ENCODE measurements at places on chromosomes 11 and 22.

GRCh38 chr22:19757140-19757984 lies 3.2 kb upstream of the TBX1 start:
- DNase-seq = no peak

DNA sequence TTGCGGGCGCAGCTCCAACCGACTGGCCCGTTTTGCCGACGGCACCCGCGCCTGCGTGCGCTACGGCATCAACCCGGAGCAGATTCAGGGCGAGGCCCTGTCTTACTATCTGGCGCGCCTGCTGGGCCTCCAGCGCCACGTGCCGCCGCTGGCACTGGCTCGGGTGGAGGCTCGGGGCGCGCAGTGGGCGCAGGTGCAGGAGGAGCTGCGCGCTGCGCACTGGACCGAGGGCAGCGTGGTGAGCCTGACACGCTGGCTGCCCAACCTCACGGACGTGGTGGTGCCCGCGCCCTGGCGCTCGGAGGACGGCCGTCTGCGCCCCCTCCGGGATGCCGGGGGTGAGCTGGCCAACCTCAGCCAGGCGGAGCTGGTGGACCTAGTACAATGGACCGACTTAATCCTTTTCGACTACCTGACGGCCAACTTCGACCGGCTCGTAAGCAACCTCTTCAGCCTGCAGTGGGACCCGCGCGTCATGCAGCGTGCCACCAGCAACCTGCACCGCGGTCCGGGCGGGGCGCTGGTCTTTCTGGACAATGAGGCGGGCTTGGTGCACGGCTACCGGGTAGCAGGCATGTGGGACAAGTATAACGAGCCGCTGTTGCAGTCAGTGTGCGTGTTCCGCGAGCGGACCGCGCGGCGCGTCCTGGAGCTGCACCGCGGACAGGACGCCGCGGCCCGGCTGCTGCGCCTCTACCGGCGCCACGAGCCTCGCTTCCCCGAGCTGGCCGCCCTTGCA lies 1.0 kb downstream of the FJX1 start:
- DNase-seq = peak; percentile 54

DNA sequence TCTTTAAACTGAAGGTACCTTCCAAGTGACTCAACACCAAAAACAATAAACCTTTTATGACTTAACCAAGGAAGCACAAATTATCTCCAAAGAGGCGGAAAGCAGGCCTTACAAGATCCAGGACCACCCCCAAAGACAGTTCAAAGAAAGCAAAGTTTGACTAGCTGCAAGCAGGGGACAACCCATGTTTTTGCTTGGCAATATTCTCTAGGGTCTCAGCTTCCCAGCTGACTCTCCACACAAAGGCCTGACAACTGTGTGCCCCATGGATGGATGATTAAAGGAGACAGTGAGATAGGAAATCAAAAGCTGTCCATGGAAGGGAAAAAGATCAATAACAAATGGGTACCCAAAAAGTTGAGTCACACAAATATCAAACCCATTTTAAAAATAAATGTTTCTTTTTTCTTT lies 232.2 kb downstream of the DDX10 start:
- no peak for DNase-seq

DNA sequence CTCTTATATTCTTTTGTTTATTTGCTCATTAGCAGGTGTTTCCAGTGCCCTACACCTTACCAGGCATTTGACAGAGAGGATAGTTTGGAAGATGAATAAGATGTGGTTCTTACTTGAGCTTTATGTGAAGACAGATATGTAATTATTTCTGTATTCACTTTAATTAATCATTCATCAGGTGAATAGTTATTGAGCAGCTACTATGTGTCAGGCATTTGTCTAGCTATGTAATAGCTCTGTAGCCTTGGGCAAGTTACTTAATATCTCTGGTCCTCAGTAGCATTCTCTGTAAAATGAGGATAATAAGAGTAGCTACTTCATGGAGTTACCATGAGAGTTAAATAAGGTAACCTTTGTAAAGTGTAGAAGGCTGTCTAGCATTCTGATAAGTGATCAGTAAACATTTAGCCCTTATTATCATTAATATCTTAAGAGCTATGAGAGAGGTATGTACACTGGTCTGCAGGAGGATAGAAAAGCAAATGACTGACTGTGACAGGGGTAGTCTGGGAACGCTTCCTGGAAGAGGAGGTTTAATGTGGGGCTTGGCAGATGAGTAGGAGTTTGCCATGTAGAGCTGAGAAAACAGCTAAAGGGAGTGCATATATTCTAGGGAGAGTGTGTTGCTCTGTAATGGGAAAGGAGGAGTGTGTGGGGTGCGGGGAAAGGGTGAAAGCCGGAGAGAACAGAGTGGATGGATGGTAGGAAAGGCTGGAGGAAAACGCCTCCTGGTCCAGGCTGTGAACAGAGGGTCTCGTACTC lies 56.1 kb downstream of the MICAL2 start:
- no peak for DNase-seq

GRCh38 chr22:42134100-42135020 lies 3.8 kb upstream of the CYP2D6 start:
- DNase-seq = no peak

- DNase-seq = no peak
Measured at GRCh38 chr11:69524291-69524882, 42.9 kb downstream of the LINC01488 start.

GRCh38 chr11:73072935-73073481 lies 69.1 kb downstream of the FCHSD2 start:
- no peak for DNase-seq

GRCh38 chr22:23470811-23471389 lies 109.2 kb downstream of the IGLL1 start:
- DNase-seq = no peak

DNA sequence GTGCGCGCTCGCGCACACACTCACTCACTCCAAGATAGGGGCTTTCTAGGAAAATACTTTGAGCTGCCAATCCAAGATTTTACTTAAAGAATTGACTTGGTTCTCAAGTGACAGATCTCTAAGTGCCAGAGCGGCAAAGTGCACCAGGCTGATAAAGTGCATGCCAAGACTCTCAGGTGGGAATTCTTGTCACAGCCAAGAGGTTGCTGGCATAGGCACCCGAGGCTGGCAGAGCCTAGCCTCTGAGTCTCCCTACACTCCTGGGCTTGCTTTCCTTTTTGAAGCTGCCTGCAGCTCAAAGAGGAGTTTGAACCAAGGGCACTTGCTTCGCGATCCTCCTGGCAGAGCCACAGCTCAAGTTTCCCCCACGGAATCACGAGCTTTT lies 2.5 kb upstream of the ADM start:
- DNase-seq = peak; percentile 55

GRCh38 chr11:118929501-118930093 lies 3.9 kb upstream of the BCL9L start:
- DNase-seq = peak; percentile 92

- DNase-seq = peak; percentile 97
Measured at GRCh38 chr11:859394-860131, 16.9 kb downstream of the TSPAN4 start.

DNA sequence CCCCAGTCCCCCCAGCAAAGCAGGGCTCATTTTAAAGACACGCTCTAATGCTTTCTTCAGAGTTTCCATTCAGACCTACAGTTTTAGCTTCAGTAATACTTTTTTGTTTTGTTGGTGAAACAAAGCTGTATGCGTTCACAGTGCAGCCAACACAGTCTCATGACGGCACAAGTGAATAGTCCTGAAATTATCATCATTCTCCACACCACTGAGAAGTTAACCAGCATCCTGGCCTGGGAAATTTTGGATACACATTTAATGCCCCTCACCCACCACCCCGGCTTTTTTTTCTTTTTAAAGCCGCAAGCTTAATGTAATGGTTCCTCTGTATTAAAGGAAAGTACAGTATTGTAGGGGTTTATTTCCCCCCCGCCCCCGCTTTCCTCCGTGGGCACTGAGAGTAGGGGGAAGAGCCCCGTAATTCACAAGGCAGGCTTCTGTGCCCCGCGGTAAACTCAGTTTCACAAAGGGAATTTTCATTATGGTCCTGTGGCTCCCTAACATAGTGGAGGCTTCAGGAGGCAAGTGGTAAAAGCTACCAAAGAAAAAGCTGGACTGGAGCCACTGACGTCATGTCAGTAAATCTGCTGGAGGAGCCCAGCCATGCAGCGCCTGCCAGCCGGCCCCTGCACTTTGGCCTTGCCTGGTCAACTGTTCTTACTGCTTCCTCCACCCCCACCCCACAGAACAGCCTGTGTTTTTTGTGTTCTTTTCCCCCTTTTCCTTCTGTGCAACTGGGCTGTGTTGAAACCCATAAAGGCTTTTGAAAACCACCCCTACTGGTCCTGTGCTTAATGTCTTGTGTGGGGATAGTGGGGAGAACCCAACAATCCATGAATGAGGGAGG lies 18.2 kb downstream of the TEAD1 start:
- DNase-seq = peak; percentile 72

DNA sequence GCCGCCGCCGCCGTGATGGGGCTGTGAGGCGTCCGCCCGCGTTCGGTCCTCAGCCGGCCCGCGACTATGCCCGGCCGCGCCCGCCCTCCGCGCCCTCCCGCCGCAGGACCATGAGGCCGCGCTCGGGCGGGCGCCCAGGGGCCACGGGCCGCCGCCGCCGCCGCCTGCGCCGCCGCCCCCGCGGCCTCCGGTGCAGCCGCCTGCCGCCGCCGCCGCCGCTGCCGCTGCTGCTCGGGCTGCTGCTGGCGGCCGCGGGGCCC lies 215 bp downstream of the ZNRF3 start:
- no peak for DNase-seq

DNA sequence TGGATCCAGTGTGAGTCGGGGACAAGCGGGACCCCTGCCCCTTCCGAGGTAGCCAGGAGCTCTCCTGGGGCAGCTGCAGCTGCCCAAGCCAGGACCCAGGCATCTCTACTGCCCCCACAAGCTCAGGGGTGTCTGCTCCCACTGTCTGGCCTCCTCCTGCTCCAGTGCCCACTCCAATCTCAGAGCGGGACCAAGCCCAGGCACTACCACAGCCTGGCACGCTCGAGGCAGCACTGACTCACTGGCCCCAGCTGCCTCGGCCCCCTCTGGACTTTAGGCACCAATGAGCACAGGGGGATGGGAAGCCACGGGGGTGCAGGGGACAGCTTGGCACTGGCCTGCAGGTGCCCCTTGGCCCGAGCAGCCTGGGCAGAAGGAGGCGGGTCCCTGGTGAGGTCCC lies 8.2 kb downstream of the IL2RB start:
- no peak for DNase-seq
